ENCODE measurements at places on chromosomes 7 and 10.
A peak's percentile ranks its signal among the peaks of the same experiment; 100 is the strongest.

DNA sequence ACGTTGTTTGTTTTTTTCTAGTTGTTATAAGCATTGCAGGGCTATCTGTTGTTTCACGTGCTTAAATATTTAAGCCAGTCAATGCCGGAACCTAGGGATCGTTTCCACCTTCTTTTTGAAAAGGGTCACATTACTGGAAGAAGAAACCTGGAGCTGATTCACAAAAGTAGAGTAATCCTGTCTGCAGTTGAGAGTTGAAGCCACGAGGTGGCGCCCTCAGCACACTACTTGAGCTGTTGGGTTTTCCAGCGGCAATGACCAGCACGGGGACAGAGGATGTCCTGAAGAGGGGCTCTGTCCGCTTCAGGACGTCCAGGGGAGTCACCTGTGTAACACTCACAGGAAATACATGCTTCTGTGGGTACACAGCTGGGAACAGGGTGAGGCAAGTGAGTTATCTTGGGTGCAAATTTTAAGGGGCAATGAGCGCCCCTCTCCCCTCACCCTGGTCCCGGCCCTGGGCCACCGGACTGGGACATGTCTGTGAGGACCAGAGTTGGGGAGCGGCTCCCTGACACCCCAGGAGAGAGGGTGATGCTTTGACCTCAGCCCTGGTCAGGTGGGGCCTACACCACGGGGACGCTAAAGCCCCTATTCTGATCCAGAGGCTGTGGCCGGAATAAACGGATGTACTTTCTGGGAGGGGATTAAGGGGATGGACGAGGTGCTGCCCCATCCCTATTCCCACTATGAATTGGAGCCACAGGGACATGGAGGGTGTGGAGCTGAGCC is 26.3 kb upstream of the WDFY4 start:
- DNase-seq: peak; percentile 43

DNA sequence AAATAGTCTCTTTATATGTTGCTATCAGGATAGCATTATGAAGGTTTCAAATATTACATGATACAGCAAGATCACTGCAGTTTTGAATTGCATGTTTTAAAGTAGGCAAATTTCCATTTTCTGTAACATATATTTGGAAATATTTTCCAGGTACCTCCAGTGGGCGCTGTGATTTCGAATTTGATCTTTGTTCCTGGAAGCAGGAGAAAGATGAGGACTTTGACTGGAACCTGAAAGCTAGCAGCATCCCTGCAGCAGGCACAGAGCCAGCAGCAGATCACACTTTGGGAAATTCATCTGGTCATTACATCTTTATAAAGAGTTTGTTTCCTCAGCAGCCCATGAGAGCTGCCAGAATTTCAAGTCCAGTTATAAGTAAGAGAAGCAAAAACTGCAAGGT is 299.0 kb downstream of the MALRD1 start:
- DNase-seq: no peak

GRCh38 chr7:101905203-101905865 is 87.9 kb downstream of the CUX1 start:
- DNase-seq: no peak

GRCh38 chr10:126262233-126262838 is 125.9 kb downstream of the ADAM12 start:
- no peak for DNase-seq

GRCh38 chr10:118961436-118961835 is 68.1 kb upstream of the NANOS1 start:
- no peak for DNase-seq

DNA sequence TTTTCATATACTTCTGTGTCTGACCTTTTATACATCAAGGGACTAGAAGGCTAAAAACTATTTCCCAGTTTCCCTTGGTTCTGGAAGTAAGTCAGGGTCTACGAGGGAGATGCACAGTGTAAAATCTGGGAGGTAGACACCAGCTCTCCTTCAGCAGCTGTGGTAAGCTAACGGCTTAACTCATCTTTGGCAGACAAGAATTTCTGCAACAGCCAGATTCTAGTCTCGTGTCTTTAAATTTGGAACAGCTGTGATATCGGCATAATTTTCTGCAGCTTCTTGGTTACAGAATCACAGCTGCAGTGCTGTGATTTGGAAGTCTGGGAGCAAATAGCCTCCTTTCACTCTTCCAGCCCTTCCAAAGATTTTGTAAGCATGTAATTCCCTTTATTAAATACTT is 37.4 kb upstream of the ABCB4 start:
- DNase-seq: no peak

DNA sequence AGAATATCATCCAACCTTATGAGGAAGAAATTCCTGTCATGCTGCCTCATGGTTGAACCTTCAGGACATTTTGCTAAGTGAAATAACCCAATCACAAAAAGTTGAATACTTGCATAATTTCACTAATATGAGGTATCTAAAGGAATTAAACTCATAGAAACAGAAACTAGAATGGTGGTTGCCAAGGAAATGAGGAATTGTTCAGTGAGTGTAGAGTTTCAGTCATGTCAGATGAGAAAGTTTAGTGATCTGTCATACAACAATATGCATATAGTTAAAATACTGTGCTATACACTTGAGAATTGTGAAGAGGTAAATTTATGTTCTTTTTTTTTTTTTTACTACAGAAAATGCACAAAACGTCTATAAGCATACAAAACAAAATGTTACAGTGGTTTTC is 60.7 kb downstream of the R3HCC1L start:
- DNase-seq: no peak

DNA sequence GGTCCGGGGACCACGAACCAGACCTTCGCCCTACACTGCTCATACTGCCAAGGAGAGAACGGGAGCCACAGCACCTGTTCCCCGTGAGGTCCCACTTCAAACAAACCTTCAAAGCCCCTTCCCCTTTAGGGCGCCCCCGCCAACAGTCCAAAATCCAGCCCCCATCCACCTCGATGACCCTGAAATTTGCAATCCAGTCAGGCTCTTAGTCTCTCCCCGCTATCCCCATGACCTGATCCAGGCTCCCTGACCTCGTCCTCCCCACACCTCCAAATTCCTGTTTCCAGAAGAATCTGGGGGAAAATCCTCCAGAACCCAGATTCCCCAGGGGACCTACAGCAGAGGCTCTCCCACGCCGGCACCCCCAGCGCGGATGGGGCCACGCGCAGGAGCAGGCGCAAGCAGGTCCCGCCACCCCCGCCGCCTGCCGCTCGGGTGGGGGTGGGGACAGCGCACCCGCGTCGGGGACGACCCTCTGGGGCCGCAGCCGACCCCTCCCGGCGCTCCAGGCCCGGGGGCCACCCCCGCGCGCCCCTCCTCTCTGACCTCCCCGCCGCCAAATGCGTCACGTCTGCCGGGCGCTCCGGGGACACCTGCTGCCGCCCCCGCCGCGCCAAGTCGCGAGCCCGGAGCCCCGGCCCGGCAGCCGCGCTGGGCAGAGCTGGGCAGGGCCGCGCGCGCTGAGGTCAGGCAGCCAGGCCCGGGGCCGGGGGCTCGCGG is 753 bp downstream of the CAMK2B start:
- no peak for DNase-seq

DNA sequence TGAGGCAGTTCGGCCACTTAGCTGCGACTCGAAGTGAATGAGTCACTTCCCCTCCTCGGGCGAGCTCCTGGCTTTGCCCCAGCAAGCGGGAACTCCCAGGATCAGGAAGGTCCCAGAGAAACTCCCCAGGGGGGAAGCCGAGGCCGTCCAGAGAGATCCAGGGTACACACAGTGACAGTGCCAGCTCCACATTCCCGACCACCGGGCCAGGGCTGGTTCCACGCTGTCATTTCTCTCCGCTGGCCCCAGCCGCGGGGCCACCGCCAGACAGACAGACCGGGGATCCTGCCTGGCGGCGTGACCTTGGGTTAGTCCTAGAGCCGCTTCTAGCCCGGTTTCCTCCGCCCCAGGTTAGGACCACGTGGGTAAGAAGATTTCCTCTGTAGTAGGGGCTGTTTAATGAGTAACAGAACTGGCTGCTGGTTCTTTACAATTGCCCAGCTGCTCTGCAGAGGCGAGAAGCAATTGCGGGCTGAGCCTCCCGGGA is 463 bp upstream of the UPP1 start:
- no peak for DNase-seq

DNA sequence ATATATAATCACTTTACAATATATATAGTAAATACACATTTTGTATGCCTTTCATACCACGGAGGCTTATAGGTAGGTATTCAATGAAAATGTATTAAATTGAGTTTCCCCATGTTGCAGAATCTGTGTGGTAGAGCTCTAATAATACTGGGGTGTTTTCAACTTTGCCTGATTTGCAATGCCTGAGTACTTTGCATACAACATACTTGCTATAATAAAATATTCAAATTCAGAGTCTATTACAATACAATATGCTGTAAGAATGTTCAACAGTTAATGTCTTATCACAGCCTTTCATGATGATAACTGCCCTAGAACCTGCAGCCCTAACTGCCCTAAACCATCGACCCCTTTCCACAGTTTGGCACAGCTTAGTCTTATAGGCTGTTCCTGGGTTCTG is 114.6 kb downstream of the DGKI start:
- no peak for DNase-seq

DNA sequence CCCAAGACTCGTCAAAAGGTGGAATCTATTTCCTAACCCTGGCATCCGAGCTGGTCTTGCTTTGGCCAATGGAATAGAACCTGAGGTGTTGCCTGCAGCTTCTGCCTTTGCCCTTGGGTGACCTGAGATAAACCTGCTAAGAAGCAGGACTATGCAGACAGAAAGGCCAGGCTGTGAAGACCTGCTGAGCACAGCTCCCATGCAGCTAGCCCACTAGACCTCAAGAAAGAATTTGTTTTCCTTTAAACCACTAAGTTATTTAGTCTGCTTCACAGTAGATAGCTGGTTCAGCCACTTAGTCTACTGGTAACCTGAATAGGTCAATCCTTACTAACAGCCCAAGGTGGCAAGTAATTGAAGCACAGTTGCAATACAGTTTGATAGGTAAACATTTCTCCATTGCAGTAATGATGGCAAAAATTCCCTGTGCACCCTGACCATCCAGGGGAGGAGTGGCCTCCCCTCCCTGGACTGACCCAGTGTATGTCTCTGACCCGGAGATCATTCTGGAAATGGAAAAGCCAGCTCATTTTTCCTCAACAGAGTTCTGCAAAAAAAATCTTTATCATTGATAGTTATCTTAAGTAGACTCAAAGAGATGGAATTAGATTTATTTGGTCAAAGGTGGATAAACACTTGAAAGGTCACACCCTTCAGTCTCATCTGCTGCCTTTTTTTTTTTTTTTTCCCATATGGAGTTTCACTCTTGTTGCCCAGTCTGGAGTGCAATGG is 20.0 kb downstream of the TNS3 start:
- no peak for DNase-seq

DNA sequence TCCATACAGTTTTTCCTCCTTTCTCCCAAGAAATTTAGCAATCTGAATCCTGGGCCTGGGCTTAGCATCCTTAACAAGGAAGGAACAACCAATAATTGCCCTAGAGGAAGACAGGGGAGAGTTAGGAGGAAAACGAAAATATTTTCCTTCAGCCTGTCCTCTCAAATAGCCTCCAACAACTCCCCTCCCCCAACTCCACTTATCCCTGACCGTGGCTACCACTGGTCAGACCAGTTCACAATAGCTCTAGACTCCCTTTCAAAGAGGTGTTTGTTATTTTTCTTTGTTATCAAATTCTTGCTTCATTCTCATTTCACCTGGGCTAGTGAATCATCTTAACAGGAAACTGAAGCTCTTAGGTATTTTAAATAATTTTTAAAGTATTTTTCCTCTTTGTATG is 114.1 kb downstream of the CPED1 start:
- DNase-seq: no peak

- no peak for DNase-seq
Measured at GRCh38 chr10:44193567-44194220, 191.2 kb downstream of the CXCL12 start.

GRCh38 chr10:44380829-44381600 is 3.9 kb downstream of the CXCL12 start:
- no peak for DNase-seq

GRCh38 chr7:184294-185264 is 7.8 kb upstream of the FAM20C start:
- DNase-seq: no peak

DNA sequence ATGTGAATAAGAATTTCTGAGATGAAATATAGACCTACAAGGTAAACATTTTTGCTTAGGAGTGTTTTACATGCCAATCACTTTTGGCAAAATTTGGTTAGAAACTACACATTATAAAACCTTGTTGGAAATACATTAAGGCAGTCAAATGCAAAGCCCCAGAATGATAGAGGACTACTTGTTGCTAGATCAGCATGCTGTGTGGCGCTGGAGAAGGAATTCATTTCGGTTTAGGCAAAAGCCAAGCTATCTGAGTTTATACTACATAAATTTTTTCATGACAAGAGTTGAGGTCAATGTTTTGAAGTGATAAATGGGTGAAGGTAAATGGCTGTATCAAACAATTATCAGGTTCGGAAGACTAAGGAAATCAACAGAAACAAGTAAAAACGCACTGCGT is 2.3 kb downstream of the BMPER start:
- no peak for DNase-seq

DNA sequence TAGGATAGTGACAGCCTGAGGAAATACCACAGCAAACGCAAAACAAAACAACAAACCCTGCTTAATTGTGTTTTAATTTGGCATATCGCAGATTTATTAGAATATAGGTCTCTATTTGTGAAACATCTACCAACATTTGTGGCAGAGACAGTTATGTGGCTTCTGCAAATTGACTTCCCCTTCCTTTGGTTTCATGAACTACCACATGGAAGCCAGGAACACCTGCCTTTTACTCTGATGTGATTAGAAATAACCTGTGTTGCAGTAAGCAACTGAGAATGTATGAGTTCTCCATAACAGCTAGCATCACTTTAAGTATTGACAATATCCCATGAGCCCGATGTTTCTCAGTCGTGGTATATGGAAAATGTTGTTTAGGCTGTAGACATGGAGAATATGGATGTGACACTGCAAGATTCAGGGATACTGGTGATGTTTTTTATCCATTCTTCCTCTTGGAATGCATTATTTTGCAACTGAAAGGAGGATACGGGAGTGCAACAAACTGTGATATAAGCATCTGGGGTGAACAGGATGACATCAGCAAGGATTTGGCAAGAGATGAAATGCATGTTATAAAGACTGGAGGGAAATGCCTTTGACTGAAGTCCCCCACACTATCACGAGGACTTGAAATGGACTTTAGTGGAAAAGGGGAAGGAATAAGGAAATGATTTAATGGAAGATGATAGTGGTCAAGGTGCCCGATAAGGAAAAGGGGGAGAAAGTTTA is 95.9 kb downstream of the CUBN start:
- DNase-seq: no peak

- DNase-seq: peak; percentile 66
Measured at GRCh38 chr10:110425684-110426293, 71.9 kb upstream of the DUSP5 start.

GRCh38 chr7:498678-499641 is 20.7 kb downstream of the PDGFA start:
- no peak for DNase-seq

Measured in stimulated activated naive CD4-positive, alpha-beta T cell treated with Interleukin-2 at 50 U/mL for 16 hours (primary cell).